ENCODE measurements at places on chromosomes 16 and 17. TPM values are rescaled to one million over a fixed set of nuclear protein-coding genes. Genes with fewer than 3 reads are reported as not detected.

CD300LG gene
- not detected for total RNA-seq

RASL10B gene
- total RNA-seq, result 0.96 TPM

DPEP3 gene
- total RNA-seq, result 0.19 TPM

CACNG5 gene
- not detected for total RNA-seq

KRTAP2-1 gene
- total RNA-seq, result not detected

GRCh38 chr16:51374346-51374745 lies 223.3 kb upstream of the SALL1 start:
- no peaks in the 10 kb centered on the region for H3K27me3 ChIP-seq
- no peaks in the 10 kb centered on the region for H3K36me3 ChIP-seq
- no peak overlapping the region for H3K27ac ChIP-seq
- H3K4me1 ChIP-seq, result no peaks in the 10 kb centered on the region

DNA sequence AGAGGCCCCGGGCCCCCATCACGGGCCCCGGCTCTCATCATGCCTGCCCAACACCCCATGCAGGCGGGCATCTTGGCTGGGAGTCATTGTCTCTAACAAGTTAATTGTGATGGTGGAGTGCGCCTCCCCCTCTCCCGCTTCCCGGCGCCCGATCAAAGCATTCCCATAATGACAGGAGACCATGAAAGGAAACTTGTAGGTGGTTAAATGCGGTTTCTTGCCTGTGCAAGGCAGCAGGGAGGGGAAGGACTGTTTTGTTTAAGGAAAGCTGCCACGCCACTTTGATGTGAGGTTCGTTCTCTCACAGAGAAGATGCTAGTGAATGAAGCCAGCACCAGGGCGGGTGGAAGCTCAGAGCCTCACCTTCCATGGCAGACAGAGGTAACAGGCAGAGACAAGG lies 45.4 kb downstream of the C16orf78 start:
- no peak overlapping the region for H3K27ac ChIP-seq
- no peak for DNase-seq

DNA sequence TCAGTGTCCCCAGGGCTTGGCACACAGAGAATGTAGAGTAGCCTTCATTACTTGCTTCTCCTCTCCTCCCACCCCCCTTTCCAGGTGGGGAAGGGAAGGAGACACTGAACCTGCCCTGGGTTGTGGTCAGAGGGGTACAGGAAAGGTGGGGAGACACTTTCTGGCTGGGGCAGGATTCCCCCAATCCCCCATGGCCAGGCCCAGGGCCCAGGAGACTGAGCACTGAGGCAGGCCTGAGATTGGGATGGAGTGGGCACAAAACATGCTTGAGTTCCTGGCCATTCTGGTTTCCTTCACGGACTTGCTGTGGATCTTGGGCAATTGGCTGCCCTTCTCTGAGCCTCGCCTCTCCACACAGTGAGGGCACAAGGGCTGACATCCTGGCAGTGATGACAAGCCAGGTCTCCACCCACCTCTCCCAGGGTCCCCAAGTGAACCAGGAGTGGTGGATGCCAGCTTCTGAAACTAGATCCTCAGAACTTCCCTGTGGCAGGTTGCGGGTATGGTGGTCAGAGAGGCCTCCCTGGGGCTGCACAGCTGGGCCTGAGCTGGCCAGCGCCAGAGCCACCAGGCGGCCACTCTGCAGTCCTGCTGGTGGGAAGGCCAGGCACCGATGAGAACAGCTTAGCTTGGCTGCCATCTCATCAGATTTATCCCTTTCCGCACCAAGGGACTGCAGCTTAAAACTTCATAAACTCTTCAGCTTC lies 9.3 kb downstream of the ZNF629 start:
- H3K4me1 ChIP-seq, result peaks cover 17% of the 10 kb centered on the region
- H3K36me3 ChIP-seq, result peaks cover 18% of the 10 kb centered on the region
- H3K27me3 ChIP-seq, result no peaks in the 10 kb centered on the region

DNA sequence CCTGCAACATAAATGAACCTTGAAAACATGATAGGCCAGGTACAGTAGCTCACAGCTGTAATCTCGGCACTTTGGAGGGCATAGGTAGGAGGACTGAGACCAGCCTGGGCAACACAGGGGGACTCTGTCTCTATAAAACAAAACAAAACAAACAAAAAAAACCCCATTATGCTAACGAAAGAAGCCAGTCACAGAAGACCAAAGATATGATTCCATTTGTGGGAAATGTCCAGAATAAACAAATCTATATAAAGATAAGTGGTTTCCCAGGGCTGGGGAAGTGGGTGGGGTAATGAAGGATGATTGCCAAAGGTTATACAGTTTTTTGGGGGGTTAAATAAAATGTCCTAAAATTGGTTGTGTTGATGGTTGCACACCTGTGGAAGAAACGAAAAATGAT lies 36.5 kb upstream of the SIAH1 start:
- peaks cover 1% of the 10 kb centered on the region for H3K27me3 ChIP-seq
- no peak for DNase-seq
- H3K36me3 ChIP-seq, result no peaks in the 10 kb centered on the region
- no peak overlapping the region for H3K27ac ChIP-seq
- no peak overlapping the region for H3K4me3 ChIP-seq

DNA sequence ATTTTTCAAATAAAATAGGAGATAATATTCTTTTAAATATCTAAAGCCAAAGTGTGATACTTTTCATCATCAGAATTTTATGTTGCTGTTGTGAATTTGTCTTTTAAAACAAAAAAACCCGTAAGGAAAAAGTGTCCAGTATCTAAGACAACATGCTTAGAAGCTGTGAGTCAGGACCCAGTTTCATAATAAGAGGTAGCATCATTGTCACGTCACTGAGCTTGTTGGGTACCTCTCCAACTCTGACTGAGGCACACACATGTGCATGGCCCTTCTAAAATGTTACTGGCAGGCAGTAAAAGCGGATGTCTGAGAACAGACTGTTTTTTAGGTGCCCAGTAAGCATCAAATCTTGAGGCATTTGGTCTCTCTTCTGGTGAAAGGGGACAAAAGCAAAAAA lies 2.5 kb downstream of the CIAPIN1 start:
- no peaks in the 10 kb centered on the region for H3K27me3 ChIP-seq
- H3K4me1 ChIP-seq, result peaks cover 40% of the 10 kb centered on the region
- DNase-seq, result peak; percentile 10

GRCh38 chr17:726271-726919 lies 6.0 kb upstream of the TLCD3A start:
- no peak overlapping the region for H3K27ac ChIP-seq
- no peak overlapping the region for H3K4me3 ChIP-seq
- H3K4me1 ChIP-seq, result no peaks in the 10 kb centered on the region
- no peak for DNase-seq
- H3K27me3 ChIP-seq, result peaks cover 9% of the 10 kb centered on the region

DNA sequence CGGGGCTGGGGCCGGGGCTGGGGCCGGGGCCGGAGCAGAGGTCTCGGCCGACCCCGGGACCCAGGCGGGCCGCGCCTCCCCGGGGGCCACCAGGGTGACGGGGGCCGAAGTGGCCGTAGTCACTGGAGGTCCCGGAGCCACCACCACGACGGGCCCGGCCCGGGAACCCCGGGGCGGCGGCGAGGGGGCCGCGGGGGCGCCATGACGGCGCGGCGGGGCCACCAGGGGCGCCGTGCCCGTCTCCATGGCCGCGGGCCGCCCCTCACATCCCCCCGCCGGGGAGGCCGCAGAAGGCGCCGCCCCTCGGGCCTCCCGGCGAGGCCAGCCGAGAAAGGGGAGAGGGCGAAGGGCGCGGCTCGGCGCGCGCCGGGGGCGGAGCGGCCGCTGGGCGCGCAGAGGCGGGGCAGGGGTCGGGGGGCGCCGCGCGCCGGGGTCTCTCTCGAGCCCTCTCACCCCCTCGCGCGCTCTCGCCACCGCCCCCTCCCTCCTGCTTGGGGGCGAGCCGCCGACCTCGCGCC lies 297 bp downstream of the TBC1D10B start:
- H3K36me3 ChIP-seq, result peaks cover 16% of the 10 kb centered on the region
- H3K4me1 ChIP-seq, result peaks cover 45% of the 10 kb centered on the region
- H3K27ac ChIP-seq, result no peak overlapping the region
- no peaks in the 10 kb centered on the region for H3K27me3 ChIP-seq

DNA sequence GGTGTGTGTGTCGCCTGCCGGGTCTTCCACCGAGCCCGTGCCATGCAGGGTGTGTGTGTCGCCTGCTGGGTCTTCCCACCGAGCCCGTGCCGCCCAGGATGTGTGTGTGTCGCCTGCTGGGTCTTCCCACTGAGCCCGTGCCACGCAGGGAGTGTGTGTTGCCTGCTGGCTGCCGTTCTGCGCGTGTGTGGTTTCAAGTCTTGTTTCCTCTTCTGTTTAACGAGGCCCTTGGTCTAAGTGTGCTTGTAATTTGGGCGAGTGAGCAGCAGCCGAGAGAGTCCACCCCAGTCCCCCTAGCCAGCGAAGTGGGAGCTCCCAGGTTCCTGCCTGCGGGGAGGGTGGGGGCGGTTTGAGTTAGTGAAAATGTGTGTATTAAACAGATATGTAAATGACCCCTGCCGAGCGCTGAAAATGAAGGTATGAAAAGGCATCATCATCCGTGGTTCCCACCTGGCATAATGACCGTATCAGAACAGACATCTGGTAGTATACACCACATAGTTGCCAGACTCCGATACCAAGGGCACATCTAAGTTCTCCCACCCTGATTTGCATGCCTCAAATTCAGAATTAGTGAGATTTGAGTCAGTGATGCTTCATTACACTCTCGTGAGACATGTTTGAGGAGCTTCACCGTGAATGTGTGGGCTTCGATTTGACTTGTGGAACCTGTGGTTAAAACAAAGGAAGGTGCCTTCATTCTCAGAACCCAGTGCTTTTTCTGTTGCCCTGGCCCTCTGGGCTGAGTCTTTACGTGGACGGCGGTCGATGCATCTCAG lies 114.5 kb upstream of the CHMP6 start:
- H3K27me3 ChIP-seq, result no peaks in the 10 kb centered on the region
- H3K27ac ChIP-seq, result peak overlapping the region; percentile 96
- peaks cover 37% of the 10 kb centered on the region for H3K36me3 ChIP-seq
- H3K4me3 ChIP-seq, result peak overlapping the region; percentile 64
- DNase-seq, result peak; percentile 85
- peaks cover 51% of the 10 kb centered on the region for H3K4me1 ChIP-seq

GRCh38 chr16:12771341-12771798 lies 32.3 kb downstream of the CPPED1 start:
- no peak overlapping the region for H3K27ac ChIP-seq
- no peak overlapping the region for H3K4me3 ChIP-seq
- no peaks in the 10 kb centered on the region for H3K27me3 ChIP-seq

GRCh38 chr17:61405686-61406536 lies 6.3 kb downstream of the TBX2 start:
- peaks cover 48% of the 10 kb centered on the region for H3K4me1 ChIP-seq
- no peak for DNase-seq
- H3K36me3 ChIP-seq, result no peaks in the 10 kb centered on the region
- H3K27me3 ChIP-seq, result peaks cover 74% of the 10 kb centered on the region

DNA sequence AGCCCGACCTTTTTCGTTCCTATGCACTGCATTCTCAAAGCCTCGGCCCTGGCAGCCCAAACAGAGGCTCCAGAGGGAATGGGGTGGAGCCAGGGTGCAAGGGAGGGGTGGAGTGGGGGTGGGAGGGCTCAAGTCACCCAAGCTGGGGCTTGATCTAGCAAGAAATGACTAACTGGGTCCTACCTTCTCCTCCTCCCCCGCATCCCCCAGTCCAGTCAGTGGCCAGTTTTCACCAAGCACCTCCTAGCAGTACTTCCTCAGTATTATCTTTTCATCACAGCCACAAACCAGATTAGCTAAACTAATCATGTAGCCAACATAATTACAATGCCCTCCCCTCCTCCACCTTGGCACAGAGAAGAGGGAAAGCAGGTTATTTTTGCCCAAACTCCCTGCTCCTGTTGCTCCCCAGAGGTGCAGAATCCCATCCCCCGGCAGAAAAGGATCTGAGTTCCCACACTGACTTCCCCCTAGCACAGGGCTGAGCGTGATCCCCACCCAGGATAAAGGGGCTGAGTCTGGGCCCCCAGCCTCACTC lies 2.2 kb downstream of the JUP start:
- H3K4me1 ChIP-seq, result peaks cover 21% of the 10 kb centered on the region
- peaks cover 23% of the 10 kb centered on the region for H3K27me3 ChIP-seq
- DNase-seq, result no peak
- no peak overlapping the region for H3K27ac ChIP-seq
- H3K36me3 ChIP-seq, result no peaks in the 10 kb centered on the region

GRCh38 chr17:2485543-2485942 lies 26.1 kb downstream of the METTL16 start:
- H3K4me3 ChIP-seq, result no peak overlapping the region
- no peak for DNase-seq
- H3K36me3 ChIP-seq, result peaks cover 1% of the 10 kb centered on the region
- H3K27me3 ChIP-seq, result no peaks in the 10 kb centered on the region
- no peak overlapping the region for H3K27ac ChIP-seq

GRCh38 chr17:33896263-33896662 lies 358.8 kb upstream of the CCL2 start:
- H3K36me3 ChIP-seq, result no peaks in the 10 kb centered on the region
- no peak overlapping the region for H3K4me3 ChIP-seq
- H3K27ac ChIP-seq, result no peak overlapping the region
- DNase-seq, result no peak
- no peaks in the 10 kb centered on the region for H3K4me1 ChIP-seq
- H3K27me3 ChIP-seq, result peaks cover 19% of the 10 kb centered on the region

- H3K36me3 ChIP-seq, result no peaks in the 10 kb centered on the region
- H3K4me3 ChIP-seq, result no peak overlapping the region
- no peaks in the 10 kb centered on the region for H3K27me3 ChIP-seq
- DNase-seq, result no peak
Measured at GRCh38 chr16:10504404-10504885, 76.0 kb downstream of the EMP2 start.

DNA sequence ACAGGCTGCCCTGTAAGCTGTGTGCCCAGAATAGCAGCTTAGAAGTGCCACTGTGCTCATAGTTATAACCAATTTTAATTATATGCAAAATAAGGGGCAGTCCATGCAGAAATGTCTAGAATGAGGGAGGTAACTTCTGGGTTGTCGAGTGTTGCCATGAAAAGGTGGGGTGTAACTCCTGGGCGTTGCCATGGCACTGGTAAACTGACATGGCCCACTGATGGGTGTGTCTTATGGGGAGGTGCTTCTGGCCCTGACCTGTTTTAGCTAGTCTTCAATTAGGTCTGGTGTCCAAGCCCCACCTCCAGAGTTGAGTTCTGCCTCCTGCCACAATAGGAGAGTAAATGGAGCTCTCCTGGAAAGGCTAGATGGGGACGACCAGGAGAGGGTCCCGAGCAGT lies 120.6 kb downstream of the SALL1 start:
- H3K27ac ChIP-seq, result no peak overlapping the region
- DNase-seq, result no peak
- H3K4me3 ChIP-seq, result no peak overlapping the region
- peaks cover 3% of the 10 kb centered on the region for H3K27me3 ChIP-seq
- no peaks in the 10 kb centered on the region for H3K36me3 ChIP-seq
- H3K4me1 ChIP-seq, result no peaks in the 10 kb centered on the region

GRCh38 chr16:84243732-84244131 lies 3.9 kb upstream of the KCNG4 start:
- no peak overlapping the region for H3K27ac ChIP-seq
- H3K4me1 ChIP-seq, result no peaks in the 10 kb centered on the region
- no peak for DNase-seq
- peaks cover 26% of the 10 kb centered on the region for H3K27me3 ChIP-seq
- H3K36me3 ChIP-seq, result no peaks in the 10 kb centered on the region
- H3K4me3 ChIP-seq, result no peak overlapping the region

Measured in activated naive CD4-positive, alpha-beta T cell treated with anti-CD3 and anti-CD28 coated beads for 36 hours (primary cell).